ENCODE measurements at places on chromosomes 3 and 15. TPM values are rescaled to one million over a fixed set of nuclear protein-coding genes. Genes with fewer than 3 reads are reported as not detected.

- DNase-seq, result peak; percentile 91
Observed at GRCh38 chr3:111695636-111696117, 100.5 kb upstream of the ZBED2 start.

GRCh38 chr3:71063773-71064290, 519.7 kb downstream of the FOXP1 start:
- no peak for DNase-seq

DNA sequence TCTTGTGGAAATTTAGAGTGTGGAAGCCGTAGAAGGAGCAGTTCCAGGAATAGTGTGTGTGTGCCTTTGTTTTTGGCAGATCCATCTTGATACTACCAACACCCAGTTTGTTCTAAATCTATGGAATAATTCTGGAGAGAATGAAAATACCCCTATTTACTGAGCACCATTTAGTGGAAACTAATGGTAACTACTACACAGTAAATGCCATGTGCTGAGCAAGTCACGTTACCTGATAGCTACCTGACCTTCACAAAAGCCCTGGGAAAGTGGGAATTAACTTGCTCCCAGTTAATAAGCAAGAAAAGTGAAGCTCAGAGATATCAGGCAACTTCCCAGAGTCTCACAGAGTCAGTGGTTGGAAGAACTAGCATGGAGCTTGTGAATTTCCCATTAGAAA, 137.7 kb downstream of the ARPP21 start:
- DNase-seq, result no peak

GRCh38 chr3:194337965-194338753, 13.0 kb downstream of the CPN2 start:
- DNase-seq, result no peak

GRCh38 chr15:74170875-74171578, 2.5 kb upstream of the ISLR start:
- DNase-seq, result no peak

GRCh38 chr15:98668566-98669308, 20.4 kb downstream of the IGF1R start:
- peak; percentile 75 for DNase-seq

DNA sequence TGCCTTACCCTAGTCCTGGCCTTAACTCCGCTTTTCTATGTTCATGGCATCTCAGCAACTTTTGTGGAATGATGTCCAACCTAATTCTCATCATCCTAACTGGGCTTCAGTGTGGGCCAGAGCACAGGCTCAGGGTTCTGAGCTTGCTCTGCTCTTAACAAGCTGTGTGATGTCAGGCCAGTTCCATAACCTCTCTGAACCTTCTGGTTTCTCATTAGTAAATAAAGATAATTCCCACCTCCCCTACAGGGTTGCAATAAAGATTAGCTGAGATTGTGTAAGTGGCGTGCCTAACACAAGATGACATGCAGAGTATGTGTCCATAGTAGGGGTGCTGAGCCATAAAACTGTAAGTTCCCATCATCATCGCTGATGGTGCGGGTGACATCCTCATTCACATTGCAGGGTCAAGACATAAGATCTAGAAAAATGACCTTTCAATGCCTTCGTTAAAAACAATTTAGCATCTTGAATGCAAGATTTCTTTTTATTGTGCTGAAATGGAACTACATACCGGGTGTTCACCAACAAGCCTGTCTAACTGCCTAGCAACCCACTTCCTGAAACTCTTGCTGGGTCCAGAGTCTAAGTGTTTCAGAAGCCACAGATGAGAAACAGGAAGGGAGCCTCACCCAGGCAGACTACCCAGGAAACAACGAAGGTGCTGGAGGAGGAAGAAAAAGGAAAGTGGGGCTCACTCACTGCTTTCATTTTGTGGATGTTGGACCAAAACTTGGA, 36.2 kb downstream of the CDCP1 start:
- no peak for DNase-seq

The KBTBD12 gene
- total RNA-seq, result not detected

The SENP8 gene
- total RNA-seq, result 2.9 TPM
